Fibroblast of mammary gland (primary cell): ENCODE measurements at places on chromosomes 1 and 21.
A peak's percentile ranks its signal among the peaks of the same experiment; 100 is the strongest.

GRCh38 chr1:195113471-195113870 lies 1494.8 kb downstream of the KCNT2 start:
- no peak for DNase-seq

GRCh38 chr1:119743308-119743707 lies 25.4 kb downstream of the HMGCS2 start:
- peak; percentile 6 for DNase-seq

DNA sequence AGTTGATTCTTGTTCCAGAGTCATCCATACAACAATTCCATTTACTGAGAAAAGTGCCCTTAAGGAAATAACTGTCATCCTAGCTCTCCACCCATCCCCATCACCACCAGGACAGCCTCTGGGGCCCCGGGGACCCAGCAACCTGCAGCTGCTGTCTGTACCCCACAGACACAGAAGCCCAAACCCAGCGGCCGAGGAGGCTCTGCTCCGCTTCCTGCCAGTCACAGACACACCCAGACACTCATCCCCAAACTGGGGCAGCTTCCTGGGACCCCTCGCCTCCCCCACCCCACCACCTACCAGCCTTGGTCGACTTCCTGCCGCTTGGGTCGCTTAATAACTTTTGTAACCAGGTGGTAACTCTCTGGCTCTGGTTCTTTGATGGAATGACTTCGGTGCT lies 121.6 kb upstream of the SLC25A33 start:
- no peak for DNase-seq

- no peak for DNase-seq
Observed at GRCh38 chr1:208951908-208952307, 631.6 kb upstream of the CAMK1G start.

DNA sequence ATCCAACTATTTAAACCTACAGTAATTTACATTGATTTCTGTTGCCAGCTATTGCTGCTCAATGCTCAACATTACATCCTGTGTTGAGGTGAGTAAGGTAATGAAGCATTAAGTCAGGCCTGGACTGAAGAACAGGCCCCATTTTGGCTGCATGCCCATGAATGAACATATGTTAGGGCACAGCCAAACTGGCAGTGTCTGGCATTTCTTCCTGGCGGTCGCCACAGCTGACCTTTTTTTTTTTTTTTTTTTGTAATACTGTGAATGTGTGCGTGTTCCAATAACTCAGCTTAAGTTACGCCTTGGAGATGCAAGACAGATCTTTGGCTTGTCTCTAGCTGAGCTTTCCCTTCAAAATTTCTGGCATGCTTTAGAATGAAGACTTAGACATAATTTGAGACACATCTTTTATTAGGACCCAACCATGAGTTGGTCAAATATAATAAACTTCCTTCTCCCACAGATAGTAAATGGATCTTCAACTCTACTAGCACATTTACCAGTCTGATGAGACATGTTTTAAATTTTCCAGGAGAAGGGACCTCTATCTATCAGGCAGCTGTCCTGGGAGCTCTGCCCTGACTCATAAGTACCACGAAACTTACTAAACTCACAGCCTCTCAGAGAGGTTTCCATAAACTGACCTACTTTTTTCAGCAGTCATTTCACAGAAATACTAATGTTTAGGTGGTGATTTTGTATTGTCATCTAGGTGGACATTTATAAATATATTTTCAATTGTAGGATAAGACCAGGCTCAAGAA lies 341.1 kb upstream of the RUNX1 start:
- DNase-seq: peak; percentile 62

- peak; percentile 25 for DNase-seq
Observed at GRCh38 chr1:61674221-61674620, 50.7 kb downstream of the TM2D1 start.

- DNase-seq: peak; percentile 40
Observed at GRCh38 chr1:35443768-35444518, 113.3 kb downstream of the KIAA0319L start.

GRCh38 chr1:200564319-200564718 lies 56.2 kb downstream of the KIF14 start:
- no peak for DNase-seq

DNA sequence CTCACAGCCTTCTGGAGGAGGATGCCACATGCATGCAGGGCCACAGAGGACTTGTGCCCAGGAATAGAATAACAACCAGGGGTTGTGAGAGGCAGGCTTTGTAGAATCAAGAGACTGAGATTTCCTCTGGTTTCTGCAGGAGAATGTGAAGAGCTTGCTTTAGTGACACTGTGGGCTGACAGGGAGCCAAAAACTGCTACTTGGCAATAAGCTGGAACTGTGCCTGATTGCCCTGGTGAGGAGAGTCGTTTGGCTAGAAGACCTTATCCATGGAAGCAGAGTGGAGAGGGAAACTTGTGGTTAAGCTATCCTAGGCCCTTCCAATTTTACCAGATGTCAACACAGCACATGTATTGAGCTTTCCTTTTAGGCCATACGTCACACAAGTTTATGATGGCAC lies 902.1 kb downstream of the MRPL39 start:
- DNase-seq: no peak
